Skeletal muscle tissue (tissue), 5 donors: ENCODE measurements at places on chromosomes 6 and 20. TPM values are rescaled to one million over a fixed set of nuclear protein-coding genes. Genes with fewer than 3 reads are reported as not detected.

Gene OR2H1
- not detected for total RNA-seq

Gene DNAH8
- total RNA-seq, result 14.6 TPM

Gene NOTCH4
- 9.9 TPM for total RNA-seq

Gene ZC3H12D
- total RNA-seq, result 1.0 TPM
